NCI-H2171 treated with DMSO at 0.1 percent for 48 hours (cell line): ENCODE measurements at places on chromosomes 1 and 21.

- DNase-seq: peak; percentile 70
Observed at GRCh38 chr1:182761396-182762395, 27.9 kb upstream of the NPL start.

GRCh38 chr1:206489980-206490770 is 17.2 kb upstream of the RASSF5 start:
- peak; percentile 48 for DNase-seq

DNA sequence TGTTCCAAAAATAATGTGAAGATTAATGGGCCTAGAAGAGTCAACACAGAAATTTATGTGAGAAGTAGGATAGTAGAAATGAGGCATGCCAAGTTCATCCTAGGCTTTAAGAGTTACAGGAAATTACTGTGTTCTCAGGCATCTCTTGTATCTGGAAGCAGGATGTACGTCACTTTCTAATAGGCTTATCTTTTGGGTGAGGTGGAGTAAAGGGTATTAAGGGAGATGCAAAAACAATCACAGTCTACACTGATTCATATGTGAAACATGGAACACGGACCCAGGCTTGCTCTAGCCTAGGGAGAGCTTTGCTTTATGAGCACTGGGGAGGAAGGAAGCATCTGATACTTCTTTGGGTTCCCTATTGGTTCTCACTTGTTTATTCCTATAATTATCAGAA is 84.5 kb upstream of the RGS4 start:
- DNase-seq: no peak

- peak; percentile 66 for DNase-seq
Observed at GRCh38 chr21:27614231-27614630, 647.3 kb upstream of the ADAMTS5 start.

- DNase-seq: no peak
Observed at GRCh38 chr1:168287237-168287664, 6.6 kb downstream of the TBX19 start.

DNA sequence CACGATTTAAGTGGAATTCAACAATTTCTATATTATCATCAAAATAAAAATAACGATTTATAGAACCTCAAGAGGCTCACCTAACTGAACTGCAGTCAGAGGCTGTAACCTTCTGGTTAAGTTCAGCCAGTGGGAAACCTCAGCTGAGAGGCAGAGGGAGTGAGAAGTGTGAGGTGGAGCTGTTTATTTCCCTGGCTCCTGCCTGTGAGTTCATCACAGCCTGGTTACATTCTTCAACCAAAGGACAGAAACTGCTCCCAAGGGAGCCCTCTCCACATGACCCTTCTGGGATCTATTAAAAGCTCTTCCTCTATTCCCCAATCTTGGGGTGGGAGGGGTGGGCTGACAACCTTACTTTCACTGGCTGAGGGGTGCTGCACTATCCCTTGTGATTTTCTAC is 22.2 kb downstream of the DYNLT5 start:
- peak; percentile 7 for DNase-seq

DNA sequence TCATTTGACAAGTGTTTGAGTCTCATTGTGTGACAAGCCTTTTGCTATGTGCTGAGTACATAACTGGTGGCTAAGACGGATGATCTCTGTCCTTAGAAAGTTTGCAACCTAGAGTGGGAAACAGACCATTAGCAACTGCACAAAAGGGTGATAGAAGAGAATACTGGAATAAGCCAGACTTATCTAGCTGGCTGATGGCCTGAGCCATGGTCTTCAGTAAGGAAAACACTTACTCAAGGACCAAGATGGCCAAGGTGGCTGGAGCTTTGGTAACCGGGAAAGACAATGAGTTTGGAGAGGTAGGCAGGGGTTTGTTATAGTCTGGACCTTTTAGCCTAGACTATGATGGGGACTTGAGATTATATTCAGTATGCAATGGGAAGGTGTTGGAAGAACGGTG is 1.6 kb upstream of the TAF12 start:
- no peak for DNase-seq

DNA sequence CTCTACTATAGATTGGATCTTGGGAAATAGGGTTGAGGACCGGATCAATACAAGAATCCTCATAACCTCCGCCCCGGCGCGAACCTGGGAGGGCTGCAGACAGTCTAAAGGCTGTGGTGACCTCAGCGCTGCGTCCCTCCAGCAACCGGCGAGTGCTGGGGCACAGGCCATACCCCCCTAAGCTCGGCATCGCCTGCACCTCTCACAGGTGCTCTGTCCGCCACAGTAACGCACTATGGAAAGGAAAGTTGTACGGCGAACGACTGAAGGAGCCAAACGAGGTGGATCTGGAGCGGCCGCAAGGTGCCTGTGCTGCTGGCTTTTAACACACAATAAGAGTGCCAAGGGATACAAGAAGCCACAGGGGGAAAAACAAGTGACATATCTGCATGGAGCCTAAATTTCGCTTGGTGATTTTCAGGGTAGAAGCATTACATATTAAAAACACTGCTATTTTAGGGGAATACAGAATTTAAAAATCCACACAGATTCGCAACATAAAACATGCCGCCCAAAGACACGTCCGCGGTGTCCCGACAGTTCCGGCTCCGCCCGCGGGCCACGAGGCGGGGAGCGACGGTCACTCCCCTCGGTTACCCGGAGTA is 1.4 kb upstream of the RBM15 start:
- peak; percentile 77 for DNase-seq
